ENCODE measurements at places on chromosomes 1 and 21. TPM values are rescaled to one million over a fixed set of nuclear protein-coding genes. Genes with fewer than 3 reads are reported as not detected.

- no peak for DNase-seq
Measured at GRCh38 chr1:116567790-116568661, 2.8 kb downstream of the CD58 start.

DNA sequence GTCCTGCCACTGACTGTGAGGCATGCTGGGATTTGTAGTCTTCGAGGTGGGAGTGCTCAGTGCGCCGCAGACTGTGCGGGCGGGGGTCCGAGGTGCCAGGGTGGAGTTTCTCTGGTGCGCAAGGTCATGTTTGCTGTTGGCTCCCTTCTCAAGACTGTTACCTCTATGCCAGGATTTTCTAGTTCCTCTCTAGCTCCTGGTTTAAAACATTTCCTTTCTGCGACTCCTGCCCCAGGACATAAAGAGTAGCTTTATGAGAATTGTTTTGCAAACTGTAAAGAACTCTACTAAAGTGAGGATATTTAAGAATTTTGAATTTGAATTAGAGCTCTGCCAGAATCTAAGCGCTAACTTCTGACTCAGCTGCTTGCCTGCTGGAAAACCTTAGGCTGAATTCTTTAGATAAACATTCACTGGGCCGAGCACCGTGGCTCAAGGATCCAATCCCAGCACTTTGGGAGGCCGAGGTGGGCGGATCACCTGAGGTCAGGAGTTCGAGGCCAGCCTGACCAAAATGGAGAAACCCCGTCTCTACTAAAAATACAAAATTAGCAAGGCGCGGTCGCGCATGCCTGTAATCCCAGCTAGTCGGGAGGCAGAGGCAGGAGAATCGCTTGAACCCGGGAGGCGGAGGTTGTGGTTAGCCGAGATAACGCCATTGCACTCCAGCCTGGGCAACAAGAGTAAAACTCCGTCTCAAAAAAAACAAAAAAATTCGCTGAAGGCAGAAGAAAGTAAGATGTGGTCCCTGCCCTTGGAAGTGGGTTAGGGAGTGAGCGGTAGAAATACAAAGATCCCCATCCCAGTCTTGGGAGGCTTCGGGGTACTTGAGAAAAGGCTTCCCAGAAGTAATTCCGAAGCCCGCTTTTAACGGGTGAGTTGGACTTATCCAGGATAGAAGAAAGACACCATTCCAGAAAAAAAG, 992 bp upstream of the USP48 start:
- peak; percentile 98 for DNase-seq

- DNase-seq = no peak
Measured at GRCh38 chr21:34844013-34844923, 175.5 kb downstream of the CLIC6 start.

DNA sequence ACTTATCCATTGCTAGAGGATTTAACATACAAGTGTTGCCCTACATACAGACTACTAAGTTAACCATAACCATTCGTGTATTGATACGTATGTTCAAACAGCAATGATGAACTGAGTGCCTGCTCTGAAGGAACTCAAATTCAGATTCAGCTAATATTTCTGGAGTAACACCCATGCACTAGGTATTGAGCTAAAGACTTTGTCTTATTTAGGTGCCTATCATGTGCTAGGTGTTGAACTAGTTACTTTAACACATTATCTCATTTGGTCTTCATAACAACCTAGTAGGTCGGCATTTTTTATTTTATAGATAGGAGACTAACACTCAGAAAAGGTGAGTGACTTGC, 160.0 kb downstream of the LTN1 start:
- no peak for DNase-seq

- peak; percentile 88 for DNase-seq
Measured at GRCh38 chr1:174023440-174023839, 1.3 kb upstream of the RC3H1 start.

DNA sequence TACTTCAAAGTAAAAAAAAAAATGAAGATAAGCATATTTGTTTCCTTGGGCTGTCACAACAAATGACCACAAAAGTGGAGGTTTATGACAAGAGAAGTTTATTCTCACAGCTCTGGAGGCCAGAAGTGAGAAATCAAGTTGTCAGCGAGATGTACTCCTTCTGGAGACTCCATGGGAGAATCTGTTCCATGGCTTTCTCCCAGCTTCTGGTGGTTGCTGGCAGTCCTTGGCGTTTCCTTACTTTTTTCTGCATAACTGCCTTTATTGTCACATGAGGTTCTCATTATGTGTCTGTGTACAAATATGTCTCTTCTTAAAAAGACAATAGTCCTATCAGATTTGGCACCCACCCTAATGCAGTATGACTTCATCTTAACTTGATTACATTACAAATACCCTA, 398.3 kb downstream of the KCNT2 start:
- DNase-seq = peak; percentile 41

GRCh38 chr1:24263211-24263610, 55.9 kb upstream of the GRHL3 start:
- DNase-seq = no peak

GRCh38 chr1:53638360-53639035, 100.5 kb downstream of the GLIS1 start:
- no peak for DNase-seq

DNA sequence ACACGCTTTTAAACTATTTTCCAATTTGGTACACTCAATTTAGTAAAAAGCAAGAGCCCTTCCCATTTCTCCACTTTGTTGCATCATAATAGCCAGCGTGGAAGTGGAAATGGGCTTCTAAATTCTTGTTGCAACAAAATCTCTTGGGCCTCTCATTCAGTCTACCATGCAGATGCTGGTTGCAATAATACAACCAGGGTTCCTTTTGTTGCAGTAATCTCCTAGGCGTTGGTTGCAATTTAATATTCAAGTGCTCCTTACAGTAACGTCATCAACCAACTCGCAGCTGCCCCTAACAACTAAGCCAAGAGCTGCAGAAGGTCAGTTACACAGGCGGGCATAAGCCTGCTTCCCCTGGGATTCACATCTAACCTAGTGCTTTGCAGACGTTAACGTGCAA, 2.7 kb upstream of the HDGF start:
- no peak for DNase-seq

The VWA5B1 gene
- total RNA-seq = not detected

The KCNJ15 gene
- 1.5 TPM for total RNA-seq

The SLAMF1 gene
- not detected for total RNA-seq

All from M059J (cell line).